ENCODE measurements at places on chromosomes 2 and 18.

GRCh38 chr2:144432921-144433320, 87.0 kb downstream of the ZEB2 start:
- DNase-seq: no peak

DNA sequence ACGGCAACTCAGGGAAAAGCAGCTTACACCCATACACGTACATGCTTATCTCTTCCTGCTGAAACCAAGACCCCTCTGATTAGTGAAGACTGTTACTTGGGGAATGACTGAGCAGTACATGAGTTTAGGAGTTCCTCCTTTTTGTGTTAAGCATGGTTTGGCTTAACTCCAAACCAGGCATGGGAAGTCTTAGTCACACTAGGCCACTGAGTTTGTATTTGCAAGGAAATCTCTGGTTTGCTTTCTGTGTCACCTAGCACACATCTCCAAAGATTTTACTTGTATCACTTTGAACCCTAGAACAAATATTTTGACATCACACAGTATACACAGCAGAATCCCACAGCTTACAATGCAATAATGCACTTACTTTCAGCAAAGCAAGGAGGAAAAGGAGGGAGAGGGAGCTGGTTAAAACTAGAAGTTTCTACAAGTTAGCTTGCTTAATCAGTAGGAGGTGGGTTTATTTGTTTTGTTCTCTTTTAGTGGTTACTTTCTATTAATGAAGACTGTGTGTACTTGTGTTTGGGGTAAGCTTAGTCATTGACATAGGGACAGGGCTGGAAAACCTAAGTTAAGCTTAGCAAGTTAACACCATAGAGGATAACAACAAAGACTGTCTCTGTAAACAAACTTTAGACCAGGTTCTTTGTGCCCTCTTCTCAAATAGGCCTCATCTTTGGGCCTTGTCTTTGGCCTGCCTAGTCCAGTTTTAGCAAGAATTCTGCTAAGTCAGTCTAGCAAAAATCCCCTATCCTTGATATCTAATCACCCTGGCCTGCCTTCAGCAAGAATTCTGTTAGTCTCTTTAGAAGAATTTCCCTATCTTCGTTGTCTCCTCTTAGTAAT, 219.4 kb downstream of the MREG start:
- peak; percentile 37 for DNase-seq

GRCh38 chr18:21468514-21469164, 131.9 kb downstream of the ESCO1 start:
- DNase-seq: no peak

GRCh38 chr2:133680343-133681049, 112.2 kb upstream of the NCKAP5 start:
- no peak for DNase-seq

- DNase-seq: no peak
These were observed 54.5 kb downstream of the HS1BP3 start for GRCh38 chr2:20596193-20596972.

GRCh38 chr2:128490321-128490720, 171.7 kb upstream of the HS6ST1 start:
- DNase-seq: no peak

DNA sequence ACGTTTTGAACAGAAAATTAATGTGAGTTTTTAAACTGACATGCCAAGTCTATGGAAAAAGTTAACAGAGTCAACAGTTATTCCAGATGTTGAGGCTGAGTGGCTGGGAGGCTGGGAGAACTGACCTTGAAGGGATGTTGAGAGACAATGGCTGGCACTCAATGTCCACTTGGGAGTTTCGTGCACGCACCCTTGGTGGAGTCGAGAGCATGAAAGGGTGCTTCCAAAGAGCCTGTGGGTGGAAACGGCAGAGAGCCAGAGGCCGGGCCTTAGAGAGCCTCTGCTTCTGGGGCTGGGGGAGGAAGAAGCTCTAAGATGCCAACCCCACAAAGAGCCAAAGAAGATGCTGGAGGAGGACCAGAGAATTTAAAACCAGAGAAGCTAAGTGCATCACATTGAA, 63.4 kb upstream of the L3MBTL4 start:
- DNase-seq: no peak

GRCh38 chr2:144642856-144643255, 122.9 kb upstream of the ZEB2 start:
- no peak for DNase-seq

GRCh38 chr2:106789185-106789584, 96.8 kb downstream of the ST6GAL2 start:
- DNase-seq: no peak

GRCh38 chr2:206981739-206982340, 42.5 kb downstream of the CPO start:
- peak; percentile 1 for DNase-seq

DNA sequence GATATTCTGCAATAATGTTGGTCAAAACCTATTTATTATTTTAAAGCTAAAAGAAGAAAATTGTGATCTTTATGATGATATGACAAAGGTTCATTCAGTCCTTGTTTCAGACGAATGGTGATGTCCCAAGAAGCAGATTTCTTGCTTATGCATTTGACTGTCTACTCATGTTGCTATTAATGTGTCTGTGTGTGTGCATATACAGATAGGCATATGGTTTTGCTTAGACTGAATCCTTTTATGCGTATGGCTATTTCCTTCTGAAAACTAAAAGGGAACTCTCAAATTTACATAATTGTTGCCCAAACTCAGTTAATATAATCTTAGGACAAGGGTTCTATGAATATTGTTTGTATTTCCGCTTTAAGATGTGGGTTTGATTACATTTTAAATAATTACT, 632.3 kb upstream of the SETBP1 start:
- no peak for DNase-seq

- DNase-seq: no peak
These were observed 21.7 kb upstream of the PHLPP1 start for GRCh38 chr18:62693659-62694058.

- no peak for DNase-seq
These were observed 154.1 kb downstream of the VAPA start for GRCh38 chr18:10067670-10068659.

- DNase-seq: no peak
These were observed 82.3 kb downstream of the LOXHD1 start for GRCh38 chr18:46574743-46575115.

DNA sequence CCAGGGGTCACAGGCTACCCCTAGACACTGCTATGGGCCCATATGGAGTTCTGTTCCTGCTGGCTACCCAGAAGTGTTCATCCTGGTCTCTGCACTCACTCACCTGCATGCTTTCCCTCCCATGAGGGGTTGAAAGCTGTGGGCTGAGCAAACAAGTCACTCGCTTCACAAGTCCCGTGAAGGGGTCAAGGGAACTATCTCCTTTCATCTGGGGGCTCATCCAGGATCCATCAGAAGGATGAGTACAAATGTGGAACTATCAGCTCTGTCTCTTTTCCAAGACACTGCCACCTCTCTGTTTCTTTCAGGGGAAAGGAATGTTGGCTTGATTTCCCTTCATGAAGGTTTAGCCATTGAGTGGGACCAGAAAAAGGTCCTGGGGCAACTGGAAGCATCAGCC, 21.7 kb downstream of the SULT1C4 start:
- no peak for DNase-seq

GRCh38 chr18:25563816-25564683, 212.1 kb upstream of the ZNF521 start:
- DNase-seq: no peak

GRCh38 chr2:33598561-33599174, 431 bp downstream of the FAM98A start:
- no peak for DNase-seq

GRCh38 chr2:96898641-96899412, 28.9 kb upstream of the SEMA4C start:
- no peak for DNase-seq

- DNase-seq: no peak
These were observed 340.7 kb downstream of the LPIN1 start for GRCh38 chr2:12087175-12087574.
